ENCODE measurements at places on chromosomes 3 and 15. TPM values are rescaled to one million over a fixed set of nuclear protein-coding genes. Genes with fewer than 3 reads are reported as not detected.

The MORC1 gene
- not detected for total RNA-seq

The CCR8 gene
- total RNA-seq: not detected

The FSIP1 gene
- 0.97 TPM for total RNA-seq

The CP gene
- total RNA-seq: not detected

The TXNRD3 gene
- total RNA-seq: 8.4 TPM

The ITPKA gene
- 0.65 TPM for total RNA-seq

The BUB1B gene
- 30.2 TPM for total RNA-seq

The EPHA6 gene
- not detected for total RNA-seq

The FAM81A gene
- under 0.01 TPM for total RNA-seq
